NCI-H187 (cell line): ENCODE measurements at places on chromosomes 11 and 22.

GRCh38 chr22:26766510-26767350, 109.3 kb downstream of the MIAT start:
- no peak for DNase-seq

- no peak for DNase-seq
Observed at GRCh38 chr11:76685831-76686230, 15.3 kb upstream of the LRRC32 start.

- no peak for DNase-seq
Observed at GRCh38 chr11:121229495-121230215, 62.9 kb upstream of the SC5D start.

DNA sequence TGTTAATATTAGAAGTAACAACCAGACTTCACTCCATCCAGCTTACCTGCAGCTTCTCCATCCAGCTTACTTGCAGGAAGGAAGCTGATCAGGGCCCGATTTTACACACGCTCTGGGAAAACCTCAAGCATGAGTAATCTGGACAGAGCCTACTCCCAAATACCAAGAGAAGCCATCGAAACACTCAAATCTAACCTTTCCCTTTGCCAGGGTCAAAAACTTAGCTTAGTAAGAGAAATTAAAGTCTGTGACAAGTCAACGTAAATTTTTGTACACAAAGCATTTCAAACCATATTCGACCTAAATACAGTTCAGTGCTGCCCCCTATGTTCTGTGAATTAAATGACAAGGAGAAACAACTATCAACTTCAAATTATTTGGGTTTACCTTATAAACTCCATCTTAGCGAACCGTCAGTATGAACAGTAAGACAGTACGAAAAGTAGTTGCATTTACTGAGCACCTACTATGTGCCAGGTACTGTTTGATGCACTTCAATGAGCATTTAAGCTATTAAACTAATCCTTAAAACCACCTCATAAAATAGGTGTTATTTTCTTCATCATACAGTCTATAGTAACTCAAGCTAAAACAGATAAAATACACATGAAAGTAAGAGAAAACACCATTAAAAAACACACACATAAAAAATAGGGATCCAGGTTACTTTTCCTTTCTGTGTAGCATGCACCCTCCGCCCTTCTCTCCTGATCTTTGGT, 36.9 kb downstream of the ARFGAP3 start:
- no peak for DNase-seq

- DNase-seq, result no peak
Observed at GRCh38 chr11:44729713-44730112, 3.0 kb downstream of the TSPAN18 start.

DNA sequence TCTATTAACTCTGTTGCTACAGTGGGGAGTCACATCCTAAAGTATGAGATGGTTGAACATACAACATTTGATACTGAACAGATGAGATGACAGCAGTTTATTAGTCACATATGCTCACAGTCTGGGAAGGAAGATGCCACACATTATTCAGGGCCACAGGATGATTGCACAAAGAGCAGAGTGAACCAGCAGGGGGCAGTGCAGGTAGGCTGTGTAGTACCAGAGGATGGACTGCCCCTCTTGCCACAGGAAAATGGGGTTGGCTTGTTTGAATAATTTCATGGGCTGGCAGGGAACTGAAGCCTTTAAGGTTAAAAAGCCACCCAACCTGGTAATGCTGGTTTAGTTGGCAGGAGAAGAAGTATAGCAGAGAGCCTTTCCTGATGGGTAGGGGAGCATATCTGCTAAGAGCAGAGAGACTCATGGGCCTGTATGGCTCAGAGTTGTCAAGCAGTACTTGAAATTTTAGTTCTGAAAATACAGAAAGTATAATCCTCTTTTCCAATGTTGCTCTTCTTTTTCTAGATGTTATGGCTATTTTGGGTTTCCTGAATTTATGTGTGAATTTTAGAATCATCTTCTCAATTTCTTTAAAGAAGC, 180.4 kb upstream of the B3GAT1 start:
- peak; percentile 51 for DNase-seq
